ENCODE measurements at places on chromosomes 13 and 19.

DNA sequence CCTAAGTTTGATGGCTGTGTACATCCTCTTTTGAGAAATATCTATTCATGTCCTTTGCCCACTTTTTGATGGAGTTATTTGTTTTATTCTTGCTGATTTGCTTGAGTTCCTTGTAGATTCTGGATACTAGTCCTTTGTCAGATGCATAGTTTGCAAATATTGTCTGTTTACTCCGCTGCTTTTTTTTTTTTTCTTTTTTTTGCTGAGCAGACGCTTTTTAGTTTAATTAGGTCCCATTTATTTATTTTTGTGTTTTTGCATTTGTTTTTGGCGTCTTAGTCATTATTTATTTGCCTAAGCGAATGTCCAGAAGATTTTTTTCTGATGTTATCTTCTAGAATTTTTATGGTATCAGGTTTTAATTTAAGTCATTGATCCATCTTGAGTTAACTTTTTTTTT is 114.9 kb downstream of the GPC6 start:
- no peak for DNase-seq

GRCh38 chr19:1363599-1363998 is 20.1 kb upstream of the NDUFS7 start:
- DNase-seq: no peak

GRCh38 chr13:99354371-99354951 is 47.3 kb upstream of the GPR183 start:
- no peak for DNase-seq

DNA sequence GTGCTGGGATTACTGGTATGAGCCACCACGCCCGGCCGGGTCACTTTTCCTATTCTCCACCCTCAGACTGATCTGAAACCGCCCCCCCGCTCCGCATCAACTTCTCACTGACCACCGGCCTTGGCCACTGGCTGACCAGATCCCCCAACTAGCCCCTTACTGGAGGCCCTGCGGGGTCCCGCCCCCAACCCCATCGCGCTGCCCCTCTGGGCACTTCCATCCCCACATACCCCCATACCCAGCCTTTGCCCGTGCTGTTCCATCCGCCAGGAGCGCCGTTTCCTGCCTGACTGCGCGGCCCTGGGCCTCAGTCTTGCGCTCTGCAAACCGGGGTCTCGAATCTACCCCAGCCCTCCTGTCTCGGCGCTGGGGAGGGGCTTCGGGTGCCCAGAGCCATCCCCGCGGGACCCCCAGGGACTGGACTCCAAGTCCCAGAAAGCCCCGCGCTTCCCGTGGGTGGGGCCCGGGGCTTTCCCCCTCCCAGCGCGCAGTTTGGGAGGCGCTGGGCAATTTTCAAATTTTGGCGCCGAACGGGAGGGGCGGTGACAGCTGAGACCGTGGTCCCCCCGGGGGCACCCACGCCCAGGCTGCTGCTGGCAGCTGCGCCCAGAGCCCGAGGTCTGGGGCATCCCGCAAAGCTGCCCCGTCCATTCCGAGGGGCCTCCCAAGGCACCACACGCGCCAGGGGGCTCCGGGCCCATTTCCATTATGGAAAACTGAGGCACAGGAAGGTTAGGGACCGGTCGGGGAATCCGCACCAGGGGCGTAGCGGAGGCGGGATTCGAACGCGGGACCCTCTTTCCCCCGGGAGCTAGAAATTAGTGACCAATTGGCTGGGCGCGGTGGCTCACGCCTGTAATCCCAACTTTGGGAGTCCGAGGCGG is 5.2 kb upstream of the LMNB2 start:
- peak; percentile 68 for DNase-seq

- no peak for DNase-seq
These were observed 3.4 kb downstream of the CADM4 start for GRCh38 chr19:43636121-43636683.

DNA sequence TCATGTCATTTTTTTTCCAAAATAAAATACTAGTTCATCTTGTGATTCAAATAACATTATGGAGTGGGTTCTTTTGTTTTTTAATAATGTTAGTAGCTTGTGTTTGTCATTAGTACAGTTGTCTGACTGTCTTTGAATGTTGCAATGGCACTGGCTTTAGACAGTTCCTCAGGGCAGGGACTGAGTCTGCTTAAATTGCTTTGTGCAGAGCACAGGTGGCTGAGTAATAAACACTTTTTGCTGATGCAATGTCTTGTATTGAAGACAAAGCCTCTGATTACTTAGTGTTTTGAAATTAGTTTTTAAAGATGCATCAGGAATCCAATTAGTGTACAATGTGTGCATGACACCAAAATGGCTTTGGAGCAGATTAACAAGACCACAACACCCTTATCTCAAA is 88.7 kb upstream of the PCDH9 start:
- no peak for DNase-seq

DNA sequence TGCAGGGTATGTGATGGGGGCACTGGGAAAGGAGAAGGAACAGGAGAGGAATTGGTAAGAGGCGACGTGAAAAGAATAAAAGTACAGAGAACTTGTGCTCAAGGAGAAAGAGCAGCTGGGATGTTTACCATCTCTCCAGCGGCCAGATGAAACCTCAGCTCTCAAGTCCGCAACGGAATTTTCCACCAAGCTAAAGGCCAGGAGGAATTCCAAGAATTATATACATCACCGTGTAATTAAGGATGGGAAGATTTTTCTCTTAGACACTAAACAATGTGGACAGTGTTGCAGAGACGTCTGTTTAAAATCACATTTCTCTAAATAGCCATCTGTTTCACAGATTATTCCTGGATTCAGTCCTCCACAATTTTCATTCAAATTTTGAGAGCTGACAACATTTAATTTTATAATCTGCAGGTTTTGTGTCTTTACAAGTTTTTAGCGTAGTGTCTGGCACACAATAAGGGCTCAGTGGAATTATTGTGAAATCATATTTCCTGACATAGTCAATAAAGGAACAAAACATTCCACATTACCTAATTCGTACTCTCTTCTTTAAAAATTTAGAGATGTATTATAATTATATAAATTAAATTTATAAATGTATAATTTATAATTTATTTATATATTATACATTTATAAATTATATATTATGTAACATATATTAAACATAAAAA is 23.0 kb upstream of the USP29 start:
- DNase-seq: no peak

- DNase-seq: no peak
These were observed 563.1 kb downstream of the EFNB2 start for GRCh38 chr13:105972306-105972721.

- DNase-seq: no peak
These were observed 1.1 kb downstream of the CNN1 start for GRCh38 chr19:11539495-11540365.

GRCh38 chr13:81140675-81141074 is 799.7 kb upstream of the SPRY2 start:
- no peak for DNase-seq

DNA sequence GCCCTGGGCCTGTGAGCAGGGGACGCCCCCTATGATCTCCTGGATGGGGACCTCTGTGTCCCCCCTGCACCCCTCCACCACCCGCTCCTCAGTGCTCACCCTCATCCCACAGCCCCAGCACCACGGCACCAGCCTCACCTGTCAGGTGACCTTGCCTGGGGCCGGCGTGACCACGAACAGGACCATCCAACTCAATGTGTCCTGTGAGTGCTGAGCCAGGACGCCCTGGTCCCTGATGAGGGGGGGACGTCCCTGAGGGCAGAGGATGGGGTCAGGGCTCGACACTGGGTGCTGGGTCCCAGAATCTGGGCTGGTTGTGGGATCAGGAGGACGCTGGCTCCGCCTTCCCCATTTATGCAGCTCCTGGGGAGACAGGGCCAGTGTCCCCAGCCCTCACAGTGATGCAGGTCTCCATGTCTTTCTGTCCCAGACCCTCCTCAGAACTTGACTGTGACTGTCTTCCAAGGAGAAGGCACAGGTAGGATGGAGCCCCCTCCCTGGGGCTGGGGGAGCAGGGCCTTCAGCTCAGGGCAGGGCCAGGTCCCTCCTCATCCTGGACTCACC is 2.5 kb downstream of the SIGLEC7 start:
- no peak for DNase-seq

GRCh38 chr19:47100290-47100689 is 13.3 kb downstream of the ZC3H4 start:
- DNase-seq: no peak

GRCh38 chr19:1745589-1746031 is 7.7 kb upstream of the ONECUT3 start:
- DNase-seq: no peak

DNA sequence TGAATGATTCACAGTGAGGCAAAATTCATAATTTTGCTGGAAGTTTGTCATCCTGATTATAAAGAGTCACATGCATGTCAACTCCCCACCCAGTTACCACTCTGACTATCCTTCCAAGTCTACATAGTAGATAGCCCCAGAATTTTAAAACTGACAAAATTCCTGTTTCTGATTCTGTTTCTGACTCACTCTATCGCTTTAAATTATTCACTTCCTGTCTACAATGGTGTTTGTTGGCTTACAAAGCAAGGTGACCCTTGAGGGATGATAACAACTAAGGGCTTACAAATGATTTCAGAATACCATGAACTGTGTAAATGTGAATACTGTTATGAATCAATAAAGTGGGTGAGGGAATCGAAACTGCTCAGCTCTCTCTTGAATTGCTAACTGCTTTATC is 98.7 kb upstream of the KL start:
- no peak for DNase-seq
